ENCODE measurements at places on chromosomes 1 and 21.
A peak's percentile ranks its signal among the peaks of the same experiment; 100 is the strongest.

DNA sequence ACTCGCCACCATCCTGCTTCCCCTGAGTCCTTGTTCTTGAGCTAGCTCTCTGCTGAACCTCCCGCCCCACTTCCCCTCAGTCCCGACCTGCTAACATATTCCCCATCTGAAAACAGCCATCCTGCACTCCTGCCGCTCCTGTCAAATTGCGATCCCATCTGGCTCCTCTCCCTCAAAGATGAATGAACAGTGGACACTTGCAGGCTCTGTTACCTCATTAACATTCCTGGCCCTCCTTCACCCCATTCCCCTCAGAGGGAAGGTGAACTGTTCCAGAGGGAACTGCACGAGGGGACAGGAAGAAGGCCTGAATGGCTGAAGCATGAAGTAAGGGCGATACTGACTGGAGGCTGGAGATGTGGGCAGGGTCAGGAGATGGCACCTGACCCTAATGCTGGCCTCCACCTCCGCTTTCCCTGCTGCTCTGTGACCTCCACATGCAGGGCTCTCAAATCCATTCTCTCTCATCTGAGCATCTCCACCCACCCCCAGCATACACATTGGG is 7.4 kb upstream of the CELSR2 start:
- no peak for DNase-seq

GRCh38 chr1:109256971-109257681 is 7.8 kb downstream of the CELSR2 start:
- no peak for DNase-seq

GRCh38 chr1:161177112-161177935 is at the start of gene B4GALT3:
Gene B4GALT3 (minus strand): TSS chr1:161177507. CDS start chr1:161176060, 1,447 bp downstream.
- peak; percentile 89 for DNase-seq

GRCh38 chr1:234276151-234276788 is 97.0 kb upstream of the COA6 start:
- no peak for DNase-seq

DNA sequence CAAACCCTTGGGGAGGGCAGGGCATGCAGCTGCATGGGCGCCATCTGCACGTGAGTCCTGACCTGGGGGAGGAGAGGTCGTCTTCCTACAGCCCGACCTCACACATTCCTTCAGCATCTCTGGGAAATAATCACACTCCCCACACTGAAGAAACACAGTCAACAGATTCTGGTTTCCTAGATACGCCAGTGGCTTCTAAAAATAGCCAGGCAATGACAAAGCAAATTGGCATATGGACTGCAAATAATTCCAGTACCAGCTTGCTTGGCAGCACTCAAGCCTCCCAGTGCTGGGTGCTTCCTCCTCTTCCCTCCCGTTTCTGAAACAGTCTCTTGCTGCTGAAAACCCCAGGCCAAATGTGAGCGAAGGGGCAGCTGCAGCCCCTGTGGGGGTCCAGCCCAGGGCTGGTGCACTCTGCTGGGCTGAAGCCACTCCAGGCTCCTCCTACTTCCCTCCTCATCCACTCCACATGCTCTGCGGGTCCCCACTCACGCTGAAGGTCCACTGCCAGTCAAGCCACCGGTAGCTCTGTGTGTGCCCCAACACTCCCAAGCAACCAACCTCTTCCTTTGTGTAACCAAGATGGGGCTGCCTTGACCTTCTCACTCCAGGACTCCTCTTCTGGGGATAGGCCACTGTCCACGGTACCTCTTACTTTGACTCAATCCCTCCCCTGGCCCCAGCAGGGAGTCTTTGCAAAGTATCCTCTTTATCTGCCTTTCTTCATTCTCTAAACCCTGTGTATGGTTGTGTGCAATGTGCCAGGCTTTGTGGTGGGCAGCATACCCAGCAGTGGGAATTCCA is 69.0 kb downstream of the KCND3 start:
- DNase-seq: no peak

DNA sequence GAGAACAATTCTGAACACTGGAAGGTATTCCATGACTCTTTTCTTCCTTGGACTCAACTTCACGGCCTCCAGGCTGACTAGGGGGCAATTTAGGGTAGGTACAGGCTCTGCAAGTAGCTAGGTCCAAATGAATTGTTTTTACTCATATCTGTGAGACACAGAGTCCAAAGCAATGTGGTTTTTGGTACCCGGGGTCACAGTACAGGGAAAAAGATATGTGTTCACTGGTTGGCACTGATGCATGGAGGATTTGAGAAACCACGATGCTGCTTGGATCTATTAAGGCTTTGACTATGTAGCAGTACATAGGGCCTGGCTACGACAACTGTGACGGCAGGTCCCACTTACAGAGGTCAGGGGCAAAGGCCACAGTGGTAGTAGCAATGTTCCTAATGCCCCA is 200.6 kb downstream of the DUSP10 start:
- DNase-seq: no peak

DNA sequence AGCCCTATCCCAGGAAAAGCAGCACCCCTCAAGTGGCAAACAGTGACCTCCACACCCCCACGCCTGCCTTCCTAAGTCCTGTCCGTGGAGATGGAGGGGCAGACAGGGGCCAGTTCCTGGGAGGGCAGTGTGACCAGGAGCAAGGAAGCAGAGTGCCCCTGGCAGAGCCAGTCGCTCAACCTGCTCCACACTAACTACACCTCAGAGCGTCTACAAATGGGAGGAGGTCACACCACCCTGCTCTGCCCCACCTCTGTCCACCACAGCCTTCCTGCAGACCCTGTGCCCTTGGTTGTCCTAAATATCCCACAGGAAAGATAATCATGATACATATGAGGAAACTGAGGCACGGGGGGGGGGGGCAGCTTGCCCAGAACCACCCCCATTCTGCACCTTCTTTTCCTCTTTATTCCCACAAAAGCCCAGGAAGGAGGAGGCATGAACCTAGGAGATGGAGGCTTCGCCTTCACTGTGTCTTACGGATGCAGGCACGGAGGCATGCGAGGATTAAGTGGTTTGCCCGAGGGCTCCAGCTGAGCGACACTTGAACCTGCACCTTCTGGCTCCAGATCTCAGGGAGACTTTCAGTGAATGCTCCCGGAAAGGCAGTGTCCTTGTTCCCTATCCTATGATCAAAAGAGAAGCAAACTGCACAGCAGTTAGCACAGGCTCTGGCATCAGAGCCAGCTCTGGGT is 42.7 kb upstream of the SELENON start:
- no peak for DNase-seq

GRCh38 chr1:247298701-247299100 is 33.0 kb downstream of the ZNF496 start:
- no peak for DNase-seq

DNA sequence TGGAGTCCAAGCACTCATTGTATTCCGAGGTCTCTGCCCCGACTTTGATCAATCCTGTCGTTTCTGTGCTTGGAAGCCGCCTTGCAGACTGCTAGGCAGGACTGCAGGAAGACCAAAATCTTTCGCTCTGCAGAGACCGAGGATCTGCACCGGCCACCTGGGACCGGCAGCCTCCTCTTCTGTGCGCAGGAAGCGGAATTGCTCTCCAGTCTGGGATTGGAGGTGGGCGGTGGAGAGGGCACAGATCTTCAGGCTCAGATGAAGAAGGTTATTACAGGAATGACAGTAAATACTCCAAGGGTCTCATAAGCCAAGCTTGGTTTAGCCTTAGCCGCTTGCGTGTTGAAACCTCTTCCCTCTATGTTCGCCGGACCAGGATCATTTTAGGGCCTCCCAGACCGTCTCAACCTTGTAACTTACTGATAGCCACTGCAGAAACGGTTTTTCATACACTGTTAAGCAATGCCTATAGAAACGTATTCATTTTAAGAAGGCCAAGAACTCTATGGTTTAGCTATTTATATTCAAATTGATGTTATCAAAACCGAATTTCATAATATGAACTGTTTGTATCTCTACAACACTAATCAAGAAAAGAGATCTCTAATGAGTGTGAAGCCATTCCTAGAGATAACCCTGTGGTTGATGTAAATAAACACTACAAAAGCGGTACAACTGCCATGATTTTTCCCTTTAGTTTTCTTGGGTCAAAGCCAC is 1.1 kb downstream of the MIA3 start:
- DNase-seq: no peak

- no peak for DNase-seq
Measured at GRCh38 chr1:115813727-115814126, 27.2 kb downstream of the NHLH2 start.

DNA sequence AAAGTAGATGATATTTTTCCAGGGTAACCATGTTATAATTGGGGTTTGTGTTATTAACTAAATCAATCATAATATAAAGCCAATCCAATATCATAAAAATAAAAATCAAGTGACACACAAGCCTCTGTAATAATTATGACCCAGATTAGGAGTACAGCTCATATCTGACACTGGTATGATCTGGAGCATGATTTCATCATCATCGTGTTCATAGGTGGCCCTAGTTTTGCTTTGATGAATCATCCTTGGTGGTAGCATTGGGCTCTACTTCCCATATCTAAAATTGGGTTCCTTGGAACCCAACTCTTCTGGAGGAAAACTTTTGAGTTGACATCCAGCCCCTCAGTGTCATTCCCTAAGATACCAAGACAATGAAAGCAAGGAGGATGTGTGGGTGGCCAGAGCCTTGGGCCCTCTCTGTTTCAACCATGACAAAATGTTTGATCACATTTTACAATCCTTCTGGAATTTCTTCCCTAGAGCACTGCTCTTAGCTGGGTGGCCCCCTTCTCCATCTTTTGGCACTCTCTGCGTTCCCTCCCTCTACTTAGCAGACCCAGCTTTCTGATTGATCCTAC is 37.0 kb upstream of the ENAH start:
- DNase-seq: no peak

- DNase-seq: no peak
Measured at GRCh38 chr1:224411766-224412165, 22.8 kb downstream of the WDR26 start.

DNA sequence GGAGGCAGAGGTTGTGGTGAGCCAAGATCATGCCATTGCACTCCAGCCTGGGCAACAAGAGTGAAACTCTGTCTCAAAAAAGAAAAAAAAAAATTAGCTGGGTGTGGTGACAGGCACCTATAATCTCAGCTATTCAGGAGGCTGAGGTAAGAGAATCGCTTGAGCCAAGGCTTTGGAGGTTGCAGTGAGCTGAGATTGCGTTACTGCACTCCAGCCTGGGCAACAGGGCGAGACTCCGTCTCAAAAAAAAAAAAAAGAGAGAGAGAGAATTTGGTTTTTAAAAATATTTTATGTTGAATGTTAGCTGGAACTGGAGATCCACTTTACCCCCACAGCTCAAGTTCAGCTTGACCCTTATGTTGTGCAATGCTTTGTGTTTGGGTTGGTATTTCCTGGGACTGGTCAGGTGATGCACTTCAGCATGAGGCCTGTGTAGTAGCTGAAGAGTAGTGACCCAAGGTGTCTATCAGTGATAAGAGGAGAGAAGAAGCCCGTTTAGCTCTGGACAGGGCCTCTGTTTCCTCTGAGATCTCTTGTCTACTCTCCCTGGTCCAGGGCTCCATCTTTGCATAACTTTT is 36.8 kb upstream of the MACF1 start:
- DNase-seq: no peak

GRCh38 chr21:37904856-37905255 is 11.4 kb downstream of the KCNJ6 start:
- DNase-seq: no peak

DNA sequence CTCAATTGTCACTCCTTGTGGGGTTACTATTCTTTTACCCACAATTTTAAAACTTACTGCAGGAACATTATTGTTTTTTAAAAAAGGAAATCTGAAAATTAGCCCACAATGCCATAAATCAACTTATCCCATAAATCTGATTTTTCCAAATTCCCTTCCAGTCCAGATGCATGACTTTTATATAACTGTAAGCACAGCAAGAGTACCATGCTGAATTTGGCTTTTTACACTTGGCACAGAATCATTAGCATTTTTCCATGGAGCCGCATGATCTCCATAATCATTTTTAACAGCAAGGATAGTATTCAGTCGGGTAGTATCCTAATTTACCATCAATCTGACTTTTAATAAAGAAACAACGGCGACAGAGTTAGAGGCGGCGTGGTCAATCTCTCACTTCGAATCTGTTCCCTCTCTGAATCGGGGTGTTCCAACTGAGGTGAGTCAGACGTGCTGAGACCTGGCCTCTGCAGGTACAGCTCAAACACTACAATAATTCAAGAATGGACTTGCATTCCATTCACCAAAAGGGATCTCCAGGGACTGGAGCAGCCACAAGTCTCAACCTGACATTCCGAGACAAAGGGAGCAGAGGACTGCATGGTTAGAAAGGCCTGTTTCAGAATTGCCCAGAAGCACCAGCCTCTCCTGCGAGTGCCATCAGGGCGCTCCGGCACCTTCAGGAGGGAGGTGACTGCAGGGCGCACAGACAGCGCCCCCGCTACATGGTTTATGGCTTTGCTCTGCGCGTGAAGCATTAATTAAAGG is 48.9 kb downstream of the SLC66A1 start:
- no peak for DNase-seq

DNA sequence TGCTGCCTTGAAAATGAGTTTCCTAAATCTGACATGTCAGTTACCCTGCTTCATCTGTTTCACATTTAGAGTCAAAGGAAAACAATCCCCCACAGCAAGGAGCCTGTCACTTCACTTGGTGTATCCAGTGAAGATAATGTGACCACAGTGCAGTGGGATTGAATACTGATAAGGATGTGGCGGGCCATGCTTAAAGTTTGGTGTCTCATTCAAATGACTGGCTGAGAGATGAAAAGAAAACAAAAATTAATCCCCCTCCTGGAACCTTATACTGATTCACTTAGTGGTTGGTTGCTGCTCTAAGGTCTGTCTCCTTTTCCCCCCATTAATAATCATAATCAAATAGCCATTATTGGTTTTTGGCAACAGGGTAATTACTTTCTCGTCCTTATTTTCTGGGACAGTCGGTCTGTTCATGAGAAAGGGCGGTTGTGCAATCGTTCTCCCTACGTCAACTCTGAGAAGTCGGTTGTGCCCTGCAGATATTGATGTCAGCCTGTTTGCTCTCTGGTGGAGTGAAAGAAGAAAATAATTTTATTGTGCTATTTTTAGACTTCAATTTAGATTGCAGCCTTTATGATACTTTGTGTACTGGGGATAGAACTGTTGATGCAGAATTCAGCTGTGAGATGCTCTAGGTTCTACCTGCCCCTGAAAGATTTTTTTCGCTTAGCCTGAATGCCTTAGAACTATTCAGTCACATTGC is 360.2 kb downstream of the DISC1 start:
- no peak for DNase-seq
